Forelimb muscle (tissue), 1 donor: ENCODE measurements at places on chromosomes 7 and 10. TPM values are rescaled to one million over a fixed set of nuclear protein-coding genes. Genes with fewer than 3 reads are reported as not detected.
A peak's percentile ranks its signal among the peaks of the same experiment; 100 is the strongest.

DNA sequence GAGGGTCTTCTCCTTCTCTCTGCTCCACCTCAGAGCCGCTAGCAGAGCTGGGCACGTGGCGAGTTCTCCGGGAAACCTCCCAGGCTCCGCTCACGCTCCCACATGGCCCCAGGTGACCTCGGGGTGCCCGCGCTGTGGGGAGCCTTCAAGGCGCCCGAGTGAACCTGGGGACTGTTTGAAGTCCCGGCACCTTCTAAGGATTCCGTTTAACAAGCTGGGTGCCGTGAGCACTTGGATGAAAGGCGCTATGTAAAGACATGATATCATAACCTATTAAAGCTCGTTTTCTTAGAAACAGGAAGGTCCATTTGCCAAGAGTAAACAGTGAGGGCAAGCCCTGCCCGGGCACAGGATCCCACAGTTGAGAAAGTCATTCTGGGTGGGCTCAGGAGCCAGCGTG lies 15.8 kb upstream of the MYL10 start:
- no peak for DNase-seq

DNA sequence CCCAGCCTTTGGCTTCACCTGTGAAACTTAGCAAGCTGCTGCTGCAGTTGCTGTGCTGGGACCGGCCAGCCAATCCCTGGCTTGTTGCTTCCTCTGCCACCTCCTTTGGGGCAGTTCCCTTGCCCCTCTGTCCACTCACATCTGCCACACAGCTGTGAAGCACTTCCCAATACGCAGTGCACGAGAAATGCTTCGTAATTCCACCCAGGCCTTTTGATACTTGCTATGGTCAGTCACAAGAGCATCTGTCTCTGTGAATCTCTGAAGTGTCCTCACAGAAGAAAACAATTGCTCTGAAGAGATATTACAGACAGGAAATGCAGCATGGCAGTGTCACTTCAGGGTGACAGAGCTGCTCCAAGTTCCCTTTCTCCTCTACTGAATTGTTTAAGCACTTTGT lies 208.5 kb downstream of the PTEN start:
- no peak for DNase-seq

BLOC1S2 gene
- 25.4 TPM for polyA plus RNA-seq

SERPINE1 gene
- polyA plus RNA-seq: 5.6 TPM

- no peak for DNase-seq
Measured at GRCh38 chr7:107643407-107643806, 17.2 kb upstream of the SLC26A4 start.

CDK1 gene
- 23.9 TPM for polyA plus RNA-seq

SFTPA1 gene
- not detected for polyA plus RNA-seq

DNA sequence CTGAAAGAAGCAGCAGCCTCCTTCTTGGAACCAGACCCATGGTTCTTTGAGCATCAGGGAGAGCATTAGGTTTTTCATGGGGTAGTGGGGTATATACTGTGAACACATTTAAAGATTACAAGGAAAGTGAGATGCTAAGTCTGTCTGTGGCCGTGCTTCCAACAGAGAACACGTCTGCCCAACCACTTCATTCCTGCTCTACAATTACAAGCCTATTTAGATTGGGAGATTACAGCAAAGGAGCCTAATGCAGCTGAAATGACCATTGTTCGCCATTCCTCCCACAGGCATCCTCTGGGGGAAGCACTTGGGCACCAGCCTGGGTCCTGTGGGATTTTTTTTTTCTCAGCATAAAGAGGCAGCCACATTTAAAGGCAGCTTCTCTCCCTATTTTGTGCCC lies 536.4 kb downstream of the XPNPEP1 start:
- no peak for DNase-seq

- no peak for DNase-seq
Measured at GRCh38 chr10:11381023-11381422, 230.4 kb downstream of the USP6NL start.

DNA sequence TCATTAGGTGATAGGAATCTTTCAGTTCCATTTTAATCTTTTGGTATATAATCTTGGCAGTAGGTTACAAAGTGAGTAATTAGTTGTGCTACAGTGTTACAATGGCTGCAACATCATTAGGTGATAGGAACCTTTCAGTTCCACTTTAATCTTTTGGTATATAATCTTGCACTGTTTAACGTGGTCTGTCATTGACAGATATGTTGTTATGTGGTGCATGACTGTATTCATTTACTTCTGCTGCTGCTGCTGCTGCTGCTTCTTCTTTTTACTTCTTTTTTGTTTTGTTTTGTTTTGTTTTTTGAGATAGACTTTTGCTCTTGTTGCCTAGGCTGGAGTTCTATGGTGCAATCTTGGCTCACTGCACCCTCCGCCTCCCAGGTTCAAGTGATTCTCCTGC lies 28.6 kb downstream of the ST7 start:
- DNase-seq: no peak

DNA sequence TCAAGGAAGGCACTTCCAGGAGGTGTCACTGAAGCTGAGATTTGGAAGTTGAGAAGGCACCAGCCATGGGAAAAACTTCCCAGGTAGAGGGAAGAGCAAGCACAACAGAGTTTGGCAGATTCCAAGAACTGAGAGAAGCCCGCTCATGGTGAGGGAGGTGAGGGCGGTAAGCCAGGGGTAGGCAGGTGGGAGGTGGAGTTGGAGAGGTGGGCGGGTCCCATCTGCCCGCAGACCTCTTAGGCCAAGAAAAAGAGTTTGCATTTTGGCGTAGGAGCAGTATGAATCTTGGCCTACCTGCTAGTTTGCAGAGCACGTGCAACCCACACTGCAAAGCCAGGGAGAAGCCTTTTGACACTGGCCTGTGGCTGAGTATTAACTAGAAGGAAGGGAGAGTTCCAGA lies 18.8 kb downstream of the FRMPD2 start:
- no peak for DNase-seq

DNA sequence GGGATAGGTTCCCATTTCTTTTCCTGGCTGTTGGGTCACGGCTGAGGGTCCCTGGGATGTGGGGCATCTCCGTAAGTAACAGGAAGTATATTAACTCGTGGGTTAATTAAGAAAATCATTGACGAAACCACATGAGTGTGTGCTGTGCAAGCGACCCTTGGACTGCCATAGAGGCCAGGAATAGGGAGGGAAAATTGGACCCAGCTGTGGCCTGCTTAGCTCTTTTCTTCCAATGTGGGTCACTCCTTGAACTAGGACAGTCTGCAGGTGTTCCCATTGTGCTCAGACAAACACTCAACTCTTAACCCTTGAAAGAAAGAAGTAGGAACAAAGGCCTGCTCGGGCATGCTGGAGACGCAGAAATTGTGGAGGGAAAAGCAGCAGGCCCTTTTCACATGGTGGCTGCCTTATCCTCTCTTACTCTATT lies 25.6 kb upstream of the PLEKHA1 start:
- no peak for DNase-seq

- no peak for DNase-seq
Measured at GRCh38 chr7:157757776-157758467, 421.1 kb downstream of the DNAJB6 start.

GRCh38 chr7:105389889-105390288 lies 1.2 kb upstream of the SRPK2 start:
- no peak for DNase-seq

GRCh38 chr7:45576249-45576929 lies 2.2 kb downstream of the ADCY1 start:
- no peak for DNase-seq

CHRM2 gene
- polyA plus RNA-seq: 0.09 TPM

DNA sequence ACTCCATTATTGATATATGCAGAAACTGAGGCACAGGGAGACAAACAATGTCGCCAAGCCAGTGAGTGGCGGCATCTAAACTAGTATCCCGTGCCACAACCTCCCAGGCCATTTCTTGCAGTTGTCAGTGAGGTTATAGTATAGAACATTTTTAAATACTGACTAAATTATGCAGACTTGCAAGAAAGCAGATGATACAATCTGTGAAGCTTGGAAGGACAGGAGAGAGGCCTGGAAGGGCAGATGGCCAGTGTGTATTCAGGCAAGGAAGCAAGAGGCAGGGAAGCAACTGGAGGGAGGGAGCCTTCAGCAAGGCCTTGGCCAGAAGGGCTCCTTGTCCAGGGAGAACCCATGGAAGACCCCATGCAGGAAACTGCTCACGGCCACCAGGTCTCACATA lies 110.3 kb upstream of the APBB1IP start:
- DNase-seq: no peak

MRC1 gene
- polyA plus RNA-seq: 14.5 TPM

DNA sequence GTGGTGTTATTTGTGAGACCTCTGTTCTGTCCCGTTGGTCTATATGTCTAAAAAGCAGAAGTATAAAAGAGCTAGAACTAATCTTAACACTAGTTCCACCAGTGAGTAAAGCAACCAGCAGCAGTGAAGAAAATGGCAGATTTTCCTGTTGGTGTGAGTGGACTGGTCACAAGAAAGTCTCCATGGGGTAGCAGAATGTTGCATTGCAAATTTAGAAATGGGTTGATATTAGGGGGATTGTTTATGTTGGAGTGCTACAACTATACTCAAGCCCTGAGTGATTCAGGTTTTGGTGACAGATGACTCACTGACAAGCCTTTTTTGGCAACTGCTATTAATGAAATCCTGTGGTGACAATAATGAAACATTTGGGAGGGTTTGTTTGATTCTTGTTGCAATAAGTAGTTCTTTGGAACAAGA lies 5.6 kb downstream of the AVL9 start:
- DNase-seq: no peak

SLC39A12 gene
- not detected for polyA plus RNA-seq

VAX1 gene
- not detected for polyA plus RNA-seq

DNA sequence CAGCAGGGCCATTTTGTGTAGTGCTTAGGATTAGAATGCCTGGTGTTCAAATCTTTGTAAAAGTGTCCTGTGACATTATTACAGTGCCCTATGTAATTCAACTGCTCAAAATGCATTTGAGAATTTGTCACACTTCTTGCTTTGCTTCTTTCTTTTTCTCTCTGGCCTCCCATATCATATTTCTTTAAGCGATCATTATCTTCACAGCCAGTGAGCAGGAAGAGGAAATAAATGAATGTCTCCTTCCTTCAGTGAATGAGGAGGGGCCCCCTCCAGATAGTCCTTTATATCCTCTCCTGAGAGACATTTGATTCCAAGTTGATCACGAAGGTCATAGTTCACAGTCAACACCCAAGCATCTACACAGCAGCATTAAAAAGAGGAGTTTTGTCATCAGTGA lies 425.1 kb upstream of the NPVF start:
- no peak for DNase-seq

DNA sequence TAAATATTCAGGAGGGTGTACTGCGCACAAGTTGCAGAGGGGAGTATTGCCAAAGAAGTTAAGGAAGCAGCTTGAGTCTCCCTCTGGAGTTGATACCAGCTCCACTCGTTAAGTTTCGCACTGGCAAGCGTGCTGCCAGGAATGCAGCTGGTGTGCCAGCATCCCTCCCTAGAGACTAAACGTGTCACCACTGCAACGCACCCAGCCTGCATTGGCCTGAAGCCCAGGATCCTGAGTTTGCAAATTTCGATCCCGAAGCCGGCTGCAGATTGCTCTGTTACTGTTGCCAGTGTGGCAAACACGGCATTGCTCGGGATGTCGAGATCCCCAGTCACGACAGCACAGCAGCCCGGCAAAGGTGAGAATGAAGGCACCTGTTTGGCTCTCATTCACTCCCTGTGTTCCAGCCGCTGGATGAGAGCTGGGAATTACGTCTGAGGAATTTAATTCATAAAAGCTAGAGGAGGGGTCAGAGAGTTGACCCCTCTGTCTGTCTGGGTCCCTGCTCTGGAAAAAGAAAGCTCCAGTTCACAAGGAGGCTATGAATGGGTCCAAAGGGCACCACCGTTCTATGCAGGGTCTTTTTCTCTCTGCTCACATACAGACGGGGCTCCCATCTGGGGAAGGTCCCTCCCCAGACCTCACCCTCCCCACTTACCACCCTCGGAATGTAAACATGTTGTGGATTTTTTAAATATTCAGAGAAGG lies 61.0 kb downstream of the NRP1 start:
- no peak for DNase-seq

DNA sequence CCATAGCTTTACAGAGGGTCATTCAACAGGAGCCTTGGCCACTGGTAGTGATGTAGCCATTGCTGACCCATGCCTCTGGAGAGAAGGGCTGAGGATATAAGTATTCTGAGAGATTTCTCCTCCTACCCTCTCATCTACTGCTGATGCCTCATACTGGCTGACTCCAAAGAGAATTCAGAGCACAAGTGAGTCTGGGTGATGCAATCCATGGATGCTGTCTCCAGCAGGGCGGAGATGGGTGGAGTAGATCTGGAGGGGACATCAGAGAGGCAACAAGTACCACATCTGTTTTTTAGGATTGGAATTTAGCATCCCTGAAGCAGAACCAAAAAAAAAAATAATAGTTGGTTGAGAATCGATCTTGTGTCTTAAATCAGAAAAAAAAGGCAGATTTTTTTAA lies 705.7 kb upstream of the CELF2 start:
- no peak for DNase-seq

GRCh38 chr7:127844707-127845331 lies 186.4 kb downstream of the LRRC4 start:
- no peak for DNase-seq

GRCh38 chr10:89362929-89363328 lies 14.9 kb upstream of the IFIT1B start:
- DNase-seq: no peak

GRCh38 chr7:143229054-143229790 lies 7.4 kb downstream of the TAS2R40 start:
- DNase-seq: no peak

TAS2R5 gene
- polyA plus RNA-seq: 2.4 TPM

- no peak for DNase-seq
Measured at GRCh38 chr10:68171539-68172080, 60.3 kb downstream of the ATOH7 start.

- peak; percentile 24 for DNase-seq
Measured at GRCh38 chr10:116796910-116797513, 52.3 kb upstream of the ENO4 start.

DNA sequence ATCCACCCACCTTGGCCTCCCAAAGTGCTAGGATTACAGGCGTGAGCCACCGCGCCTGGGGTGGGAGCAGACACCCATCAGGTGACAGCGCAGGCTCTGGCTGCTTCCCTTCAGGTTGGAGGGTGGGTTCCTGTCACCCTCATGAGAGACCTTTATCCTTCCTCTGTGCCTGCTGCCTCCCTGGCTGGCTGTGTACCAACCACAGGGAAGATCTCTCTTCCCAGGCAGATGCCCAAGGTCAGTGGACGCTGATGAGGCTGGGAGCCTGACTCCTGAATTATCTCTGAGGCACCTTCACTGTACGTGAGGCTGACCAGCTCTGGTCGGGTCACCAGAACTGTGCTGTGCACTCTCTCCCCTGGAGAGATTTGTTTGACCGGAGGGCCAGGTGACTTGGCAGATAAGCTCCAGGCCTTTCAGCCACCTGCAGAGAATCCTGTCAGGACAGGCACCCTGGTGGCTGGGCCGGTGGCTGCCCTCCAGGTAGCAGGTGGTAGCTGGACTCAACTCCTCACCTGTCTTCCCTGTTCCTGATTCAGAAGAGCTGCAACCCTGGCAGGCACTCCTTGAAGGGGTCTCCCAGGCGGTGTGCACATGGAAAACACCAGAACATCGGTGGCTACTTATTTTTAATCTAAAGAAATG lies 251.9 kb downstream of the GLRX3 start:
- DNase-seq: no peak

CLIP2 gene
- polyA plus RNA-seq: 18.5 TPM

- DNase-seq: no peak
Measured at GRCh38 chr7:84981055-84981976, 205.5 kb downstream of the SEMA3D start.

GRCh38 chr10:36188461-36188860 lies 546.4 kb upstream of the FZD8 start:
- DNase-seq: no peak

- no peak for DNase-seq
Measured at GRCh38 chr7:111697771-111698170, 135.5 kb upstream of the IMMP2L start.

TSC22D4 gene
- 49.8 TPM for polyA plus RNA-seq
